ENCODE measurements at places on chromosomes 11 and 22.

DNA sequence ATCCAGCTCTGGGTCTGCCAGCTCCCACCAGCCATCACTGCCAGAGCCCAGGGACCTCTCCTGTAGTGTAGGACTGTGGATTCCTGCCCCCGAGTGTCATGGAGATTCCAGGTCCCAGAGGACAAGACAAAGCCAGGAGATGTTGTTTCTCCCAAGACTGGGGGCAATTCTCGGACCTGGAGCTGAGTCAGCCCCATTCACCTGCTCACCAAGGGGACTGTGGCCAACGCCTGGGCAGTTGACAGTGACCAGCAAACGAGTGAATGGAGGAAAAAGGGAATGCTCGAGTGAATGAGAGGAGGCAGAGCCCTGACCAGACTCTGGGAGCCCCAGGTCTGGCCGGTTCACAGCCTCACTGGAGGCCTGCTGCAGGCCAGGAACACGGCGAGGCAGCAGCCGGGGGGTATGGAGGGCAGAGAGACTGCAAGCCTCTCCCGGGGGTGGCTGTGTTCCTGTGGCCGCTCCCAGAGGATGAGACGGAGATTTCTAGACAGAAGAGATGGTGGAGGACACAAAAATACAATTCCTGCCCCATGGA lies 61.3 kb upstream of the PRR5 start:
- DNase-seq: no peak

- DNase-seq: no peak
Measured at GRCh38 chr11:23789200-23789853, 707.5 kb upstream of the LUZP2 start.

DNA sequence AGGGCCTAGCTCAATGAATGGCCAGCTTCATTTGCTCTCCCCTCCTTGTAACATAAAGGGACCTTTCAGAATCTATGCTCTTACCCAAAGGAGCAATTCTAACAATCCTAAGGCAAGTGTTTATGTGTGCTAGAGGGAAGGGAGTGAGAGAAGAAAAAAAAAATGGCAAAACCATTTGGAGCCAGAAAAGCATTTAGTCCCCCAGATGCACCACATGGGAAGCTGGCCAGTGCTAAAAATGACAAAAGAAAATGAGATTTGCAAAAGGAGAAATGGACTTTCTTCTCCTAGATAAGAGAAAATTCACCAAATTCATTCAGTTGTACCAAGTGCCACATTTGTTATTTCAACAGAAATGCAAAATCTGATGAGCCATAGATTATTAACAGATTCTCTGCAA lies 52.8 kb downstream of the SERGEF start:
- DNase-seq: no peak

DNA sequence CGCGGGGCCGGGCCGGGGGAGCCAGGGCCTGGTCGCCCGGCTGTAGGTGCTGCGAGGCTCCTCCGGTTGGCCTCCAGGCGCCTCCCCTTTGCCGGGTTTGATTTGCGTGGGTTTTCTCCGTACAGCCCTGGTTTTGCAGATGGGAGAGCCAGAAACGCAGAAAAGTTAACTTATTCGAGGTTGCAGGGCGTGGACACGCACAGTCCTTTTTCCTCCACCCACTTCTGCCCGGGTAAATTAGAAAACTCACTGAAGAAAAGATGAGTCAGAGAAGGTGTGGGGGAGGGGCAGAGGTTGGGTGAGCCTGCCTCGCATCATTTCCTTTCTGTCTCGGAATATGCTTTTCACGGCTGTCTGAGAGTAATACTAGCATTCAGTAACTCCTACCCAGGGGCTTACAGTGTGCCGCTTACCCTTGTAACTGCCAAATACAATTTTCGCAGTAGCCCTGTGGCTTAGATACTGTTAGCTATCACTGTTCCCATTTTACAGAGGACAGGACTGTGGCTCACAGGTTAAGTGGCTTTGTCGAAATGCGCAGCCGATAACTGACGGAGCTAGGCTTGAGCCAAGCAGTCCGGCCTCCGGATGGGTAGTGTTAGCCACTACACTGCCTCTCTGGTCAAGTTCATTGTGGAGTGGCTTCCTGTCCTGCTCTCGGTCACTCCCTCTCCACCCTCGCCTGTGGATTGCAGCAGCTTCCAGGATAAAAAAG lies 812 bp downstream of the FADD start:
- DNase-seq: peak; percentile 92

- no peak for DNase-seq
Measured at GRCh38 chr11:111465400-111465799, 46.8 kb downstream of the BTG4 start.

DNA sequence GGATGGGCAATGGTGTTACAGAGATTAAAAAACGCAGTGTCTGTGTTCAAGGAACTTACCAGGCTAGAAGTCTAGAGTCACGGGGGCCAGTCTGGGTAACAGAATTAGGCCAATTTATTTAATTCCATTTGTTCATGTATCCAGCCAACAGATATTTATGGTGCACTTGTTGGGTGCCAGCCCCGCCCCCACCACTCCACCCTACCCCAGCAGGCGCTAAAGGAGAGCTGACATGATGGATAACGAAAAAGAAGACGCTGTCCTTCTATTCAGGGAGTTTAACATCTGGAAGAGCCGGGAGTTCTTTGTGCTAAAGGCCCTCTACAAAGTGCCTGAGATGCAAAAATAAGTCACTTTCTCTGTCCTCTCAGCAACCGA lies 1.1 kb upstream of the BMAL1 start:
- no peak for DNase-seq

- DNase-seq: no peak
Measured at GRCh38 chr11:92451063-92451462, 226.4 kb downstream of the FAT3 start.

GRCh38 chr11:61293867-61294716 lies 1.0 kb downstream of the VWCE start:
- DNase-seq: no peak

DNA sequence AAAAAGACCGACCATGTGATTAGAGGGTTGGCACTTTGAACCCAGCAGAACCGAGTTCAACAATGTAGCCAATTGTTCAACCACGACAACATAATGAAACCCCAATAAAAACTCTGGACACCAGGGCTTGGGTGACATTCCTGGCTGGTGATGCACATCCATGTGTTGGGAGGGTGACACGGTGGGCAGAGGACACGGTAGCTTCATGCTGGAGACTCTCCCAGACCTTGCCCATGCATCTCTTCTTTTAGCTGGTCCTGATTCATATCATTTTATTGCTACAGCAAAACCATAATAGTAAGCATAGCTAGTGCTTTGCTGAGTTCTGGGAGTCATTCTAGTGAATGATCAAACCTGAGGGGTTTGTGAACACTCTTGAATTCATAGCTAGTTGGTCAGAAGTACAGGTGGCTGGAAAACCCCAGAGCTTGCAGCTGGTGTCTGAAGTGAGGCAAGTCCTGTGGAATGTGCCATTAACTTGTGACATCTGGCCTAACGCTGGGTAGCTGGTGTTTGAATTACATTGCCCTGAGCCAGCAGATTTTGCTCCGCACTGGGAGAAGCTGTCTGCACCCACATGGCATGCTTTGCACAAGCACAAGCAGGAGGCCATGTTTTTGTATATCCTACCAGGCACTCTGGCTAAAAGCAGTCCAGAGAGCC lies 14.0 kb downstream of the RPUSD4 start:
- DNase-seq: no peak

- DNase-seq: no peak
Measured at GRCh38 chr22:38859581-38860282, 12.3 kb downstream of the CBX6 start.

GRCh38 chr11:65053827-65054508 lies 4.4 kb downstream of the NAALADL1 start:
- peak; percentile 40 for DNase-seq

GRCh38 chr11:2277933-2278523 lies 7.6 kb upstream of the ASCL2 start:
- no peak for DNase-seq

All from CD4-positive, alpha-beta T cell treated with Interleukin-17A for 1 hour (primary cell).